Left renal pelvis (tissue), 4 donors: ENCODE measurements at places on chromosomes 7 and 10.

DNA sequence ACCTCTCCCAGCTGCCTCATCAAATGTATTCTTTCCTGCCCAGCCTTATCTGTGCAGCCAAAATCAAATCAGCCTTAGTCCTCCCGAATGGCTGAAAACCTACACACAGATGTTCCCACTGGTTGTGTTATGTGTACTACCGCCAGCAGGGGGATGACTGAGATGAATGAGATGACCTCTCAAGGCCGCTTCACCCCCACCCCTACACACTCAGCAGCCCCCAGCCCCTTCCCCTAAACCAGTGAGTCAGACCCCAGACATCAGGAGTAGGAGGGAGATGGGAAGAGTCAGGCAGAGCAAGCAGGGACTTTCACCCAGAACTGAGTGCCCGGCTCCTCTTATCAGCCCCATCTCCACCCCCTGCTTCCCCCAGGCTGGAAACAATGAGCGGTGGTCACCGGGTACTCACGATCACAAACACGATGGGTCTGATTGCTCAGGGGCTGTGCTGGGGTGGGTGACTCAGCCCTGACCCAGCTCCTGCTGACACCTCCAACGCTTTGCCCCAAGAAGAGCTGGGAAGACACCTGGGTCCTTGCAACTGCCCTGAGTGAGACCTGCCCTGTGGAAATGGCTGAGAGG is 6.5 kb upstream of the C10orf105 start:
- no peak for DNase-seq

- DNase-seq, result no peak
These were observed 3.2 kb downstream of the UBE2H start for GRCh38 chr7:129949292-129950133.

GRCh38 chr7:26398756-26399509 is 107.3 kb downstream of the SNX10 start:
- no peak for DNase-seq

GRCh38 chr7:96685353-96685752 is 24.3 kb downstream of the SEM1 start:
- DNase-seq, result no peak

- no peak for DNase-seq
These were observed 68.9 kb upstream of the CCDC71L start for GRCh38 chr7:106729720-106730385.

GRCh38 chr10:80158598-80159127 is 26.1 kb downstream of the PLAC9 start:
- no peak for DNase-seq

DNA sequence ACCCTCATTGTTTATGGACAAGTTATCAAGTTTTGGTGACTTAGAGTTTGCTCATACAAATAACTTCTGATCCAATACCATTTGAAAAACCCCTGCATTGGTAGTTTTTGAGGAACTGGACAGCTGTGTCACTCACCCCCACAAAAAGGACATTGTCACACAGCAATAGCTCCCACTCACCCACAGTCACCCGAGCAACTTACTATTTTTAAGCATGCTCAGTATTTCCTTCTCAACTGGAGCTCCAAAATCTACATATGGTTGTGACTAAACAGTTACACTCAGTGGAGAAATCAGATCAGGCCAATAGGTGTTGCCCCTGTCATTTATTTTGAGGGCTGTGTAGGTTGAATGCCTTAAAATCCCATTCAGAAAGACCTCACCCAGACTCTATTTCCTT is 165.2 kb upstream of the AUTS2 start:
- no peak for DNase-seq

DNA sequence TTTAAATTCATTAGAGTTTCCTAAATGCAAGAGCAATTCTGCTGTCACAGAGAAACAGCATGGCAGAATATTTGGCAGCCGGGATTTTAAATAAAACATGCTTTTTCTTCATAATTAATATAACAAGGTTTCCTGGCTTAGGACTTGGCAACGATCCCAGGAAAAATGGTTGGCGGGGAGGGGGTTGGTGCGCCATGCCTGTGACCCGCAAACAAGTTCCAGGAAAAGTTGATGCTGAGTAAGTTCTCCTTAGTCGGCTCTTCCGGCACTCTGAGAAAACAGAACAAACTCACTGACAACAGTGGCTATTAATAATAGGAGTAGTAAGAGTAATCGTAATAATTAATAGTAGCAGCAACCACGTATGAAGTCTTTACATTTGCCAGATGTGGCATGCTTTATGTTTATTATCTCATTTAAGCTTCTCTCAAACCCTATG is 4.6 kb downstream of the HABP2 start:
- no peak for DNase-seq

GRCh38 chr7:28155019-28155660 is 25.5 kb downstream of the JAZF1 start:
- DNase-seq, result no peak
